ENCODE measurements at places on chromosomes 13 and 19.

DNA sequence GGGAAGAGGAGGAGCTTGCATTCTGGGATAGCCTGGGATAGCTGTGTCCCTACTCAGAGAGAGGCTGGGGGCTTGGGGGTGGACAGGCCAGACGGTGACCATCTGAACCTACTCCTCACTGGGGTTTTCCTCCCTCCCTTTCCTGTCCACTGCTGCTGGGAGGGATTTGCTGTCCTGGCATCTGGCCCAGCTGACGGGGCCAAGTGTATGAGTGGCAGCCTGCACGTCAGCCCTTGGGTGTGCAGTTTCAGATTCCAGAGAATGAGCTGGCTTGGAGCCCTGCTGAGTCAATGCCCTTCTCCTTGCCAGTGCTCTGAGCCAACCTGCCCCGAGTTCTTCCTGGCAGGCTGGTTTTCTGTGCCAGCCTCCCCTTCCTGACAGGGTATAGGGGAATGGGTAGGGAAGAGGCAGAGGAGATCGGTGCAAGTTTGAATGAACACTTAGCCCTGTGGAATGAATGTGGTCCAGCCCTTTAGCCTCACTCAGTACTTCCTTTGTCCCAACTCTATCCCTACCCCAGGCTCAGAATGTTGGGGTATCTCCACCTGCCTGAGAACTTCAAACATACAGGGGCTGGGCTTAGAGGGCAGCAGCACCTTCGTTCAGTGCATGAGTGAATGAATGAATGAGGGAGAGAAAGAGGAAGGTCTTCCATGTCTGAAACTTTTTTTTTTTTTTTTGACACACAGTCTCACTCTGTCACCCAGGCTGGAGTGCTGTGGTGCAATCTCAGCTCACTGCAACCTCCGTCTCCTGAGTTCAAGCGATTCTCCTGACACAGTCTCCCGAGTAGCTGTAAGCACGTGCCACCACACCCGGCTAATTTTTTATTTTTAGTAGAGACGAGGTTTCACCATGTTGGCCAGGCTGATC is 1.8 kb upstream of the ANGPTL4 start:
- DNase-seq = no peak

DNA sequence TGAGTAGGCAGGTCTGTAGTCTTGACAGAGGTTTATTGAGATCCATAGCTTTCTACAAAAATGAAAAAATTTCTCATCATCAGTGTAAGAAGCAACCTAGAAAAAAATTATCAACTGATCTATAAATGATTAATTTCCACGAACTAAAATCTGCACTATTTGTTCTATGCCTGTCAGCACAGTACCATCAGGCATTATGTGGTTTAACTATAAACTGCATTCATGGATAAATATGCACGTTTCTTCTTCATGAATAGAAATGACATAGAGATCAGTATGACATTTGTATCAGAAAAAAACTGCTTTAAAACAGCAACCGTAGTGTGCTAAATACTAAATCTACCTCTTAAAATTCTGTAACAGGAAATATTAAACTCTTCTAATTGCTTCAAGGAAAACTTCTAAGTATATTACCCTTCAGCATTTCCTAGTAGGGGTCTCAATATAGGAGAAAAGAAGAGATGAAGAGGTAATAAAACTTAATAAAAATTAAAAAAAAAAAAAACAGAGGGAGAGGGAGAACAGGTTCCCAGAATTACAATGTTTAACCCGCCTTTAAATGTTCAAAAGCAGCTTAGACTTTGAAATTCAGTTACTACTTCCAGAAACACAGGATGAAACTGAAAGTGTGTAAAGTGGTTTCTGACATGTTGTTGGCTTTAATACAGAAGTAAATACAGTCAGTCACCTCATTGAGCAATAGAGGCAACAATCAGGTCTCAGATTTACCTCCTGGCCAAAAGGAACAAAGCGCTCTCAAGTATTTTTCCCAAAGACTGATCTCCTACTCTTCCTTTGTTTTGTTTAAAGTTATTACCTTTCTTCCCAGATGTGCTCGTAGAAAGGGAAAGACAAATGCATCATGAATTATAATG is 144.4 kb downstream of the DIAPH3 start:
- DNase-seq = no peak

GRCh38 chr19:14517446-14517839 is 754 bp downstream of the DNAJB1 start:
- no peak for DNase-seq

- DNase-seq = no peak
Measured at GRCh38 chr19:18475762-18476331, 37.9 kb upstream of the ISYNA1 start.

GRCh38 chr13:67489016-67489415 is 258.9 kb upstream of the PCDH9 start:
- DNase-seq = no peak

GRCh38 chr13:26989957-26990713 is 181.5 kb downstream of the USP12 start:
- DNase-seq = no peak

DNA sequence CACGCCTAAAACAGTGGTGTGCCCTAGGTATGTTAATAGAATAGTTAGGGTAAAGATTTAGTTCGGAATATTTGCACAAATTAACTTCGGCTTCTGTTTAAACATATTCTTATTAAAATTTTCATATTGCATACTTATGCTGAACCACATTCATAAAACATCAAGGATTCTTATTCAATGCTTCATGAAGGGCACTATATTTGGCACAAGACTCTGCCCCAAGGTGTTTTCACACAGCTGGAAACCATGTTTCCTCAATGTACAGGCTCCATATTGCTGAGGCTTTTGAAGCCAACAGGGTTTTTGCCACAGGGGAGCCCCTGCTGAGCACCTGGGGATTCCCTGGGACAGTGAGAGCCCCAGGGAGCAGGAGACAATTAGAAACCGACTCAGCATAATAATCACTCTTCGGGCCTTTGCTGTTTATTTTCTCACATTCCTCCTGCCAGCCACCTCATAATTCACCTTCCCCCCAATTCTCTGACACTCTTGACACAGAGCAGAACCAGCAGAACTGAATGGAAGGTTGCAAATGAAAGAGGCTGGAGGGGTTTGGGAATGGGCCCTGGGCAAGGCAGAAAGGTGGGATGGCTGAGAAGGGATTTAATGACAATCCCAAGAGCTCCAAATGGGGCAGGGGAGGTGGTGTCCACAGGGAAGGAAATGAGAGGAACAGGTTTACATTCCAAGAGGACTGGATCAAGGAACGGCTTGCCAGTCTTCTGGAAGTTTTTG is 72.3 kb upstream of the POMP start:
- no peak for DNase-seq

DNA sequence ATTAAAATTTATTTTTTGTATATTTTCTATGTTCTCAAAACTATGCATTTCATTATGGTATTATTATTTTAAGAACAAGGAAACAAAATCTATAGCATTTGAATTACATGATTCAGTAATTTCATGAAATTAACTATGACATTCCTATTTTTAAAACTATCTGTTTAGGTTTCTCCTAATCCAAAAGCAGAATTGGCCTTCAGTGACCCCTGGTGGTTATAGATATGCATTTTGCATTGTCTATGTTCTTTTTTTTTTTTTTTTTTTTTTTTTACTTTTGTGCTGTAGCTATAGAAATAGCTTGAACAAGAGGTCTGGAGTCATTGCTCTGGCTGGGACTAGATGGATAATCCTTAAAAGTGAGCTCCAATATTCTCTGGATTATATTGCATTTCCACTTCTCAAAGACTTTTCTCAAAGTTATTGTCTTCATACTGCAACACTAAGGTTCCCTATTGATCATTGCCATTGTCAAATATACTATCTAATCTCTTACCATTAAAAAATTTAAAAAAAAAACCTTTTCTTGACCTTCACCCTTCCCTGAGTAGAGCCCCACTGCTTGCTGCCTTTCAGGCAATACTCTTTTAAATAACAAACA is 15.9 kb upstream of the DNAJC3 start:
- no peak for DNase-seq

GRCh38 chr19:474126-475078 is 13.6 kb upstream of the SHC2 start:
- no peak for DNase-seq

DNA sequence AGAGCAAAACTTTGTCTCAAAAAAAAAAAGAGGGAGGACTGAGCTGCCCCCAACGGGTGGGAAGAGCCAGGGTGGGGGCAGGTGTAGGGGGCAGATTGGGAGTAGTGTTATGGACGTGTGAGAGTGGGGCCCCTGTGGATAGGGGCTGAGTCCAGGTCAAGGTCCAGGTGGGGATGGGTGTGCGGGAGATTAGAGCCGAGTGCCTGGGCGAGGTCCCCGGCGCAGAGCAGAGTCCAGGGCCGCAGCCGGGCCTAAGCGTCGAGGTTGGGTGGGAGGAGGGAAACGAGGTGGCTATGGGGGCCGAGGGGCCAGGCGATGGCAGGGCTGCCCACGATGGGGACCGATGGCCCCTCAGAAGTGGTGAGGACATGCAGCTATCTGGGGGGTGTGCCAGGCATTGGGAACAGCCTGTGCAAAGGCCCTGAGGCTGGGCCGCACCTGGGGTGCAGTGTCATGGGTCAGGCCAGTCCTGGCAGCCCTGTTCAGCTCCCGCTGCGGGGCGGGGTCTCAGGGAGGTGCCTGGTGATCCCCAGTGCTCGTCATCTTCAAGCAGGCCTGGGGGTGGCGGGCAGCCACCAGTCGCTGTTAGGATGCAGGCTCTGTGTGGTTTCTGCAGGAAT is 12.3 kb upstream of the MISP start:
- DNase-seq = no peak

- DNase-seq = no peak
Measured at GRCh38 chr13:101989798-101990350, 412.0 kb downstream of the FGF14 start.

- no peak for DNase-seq
Measured at GRCh38 chr19:31961667-31962066, 383.7 kb upstream of the ZNF507 start.

- DNase-seq = peak; percentile 27
Measured at GRCh38 chr19:8304841-8305621, 3.1 kb downstream of the CD320 start.

GRCh38 chr13:24085662-24086061 is 74.9 kb upstream of the SPATA13 start:
- DNase-seq = no peak

- no peak for DNase-seq
Measured at GRCh38 chr19:33559996-33560395, 38.4 kb upstream of the PEPD start.

DNA sequence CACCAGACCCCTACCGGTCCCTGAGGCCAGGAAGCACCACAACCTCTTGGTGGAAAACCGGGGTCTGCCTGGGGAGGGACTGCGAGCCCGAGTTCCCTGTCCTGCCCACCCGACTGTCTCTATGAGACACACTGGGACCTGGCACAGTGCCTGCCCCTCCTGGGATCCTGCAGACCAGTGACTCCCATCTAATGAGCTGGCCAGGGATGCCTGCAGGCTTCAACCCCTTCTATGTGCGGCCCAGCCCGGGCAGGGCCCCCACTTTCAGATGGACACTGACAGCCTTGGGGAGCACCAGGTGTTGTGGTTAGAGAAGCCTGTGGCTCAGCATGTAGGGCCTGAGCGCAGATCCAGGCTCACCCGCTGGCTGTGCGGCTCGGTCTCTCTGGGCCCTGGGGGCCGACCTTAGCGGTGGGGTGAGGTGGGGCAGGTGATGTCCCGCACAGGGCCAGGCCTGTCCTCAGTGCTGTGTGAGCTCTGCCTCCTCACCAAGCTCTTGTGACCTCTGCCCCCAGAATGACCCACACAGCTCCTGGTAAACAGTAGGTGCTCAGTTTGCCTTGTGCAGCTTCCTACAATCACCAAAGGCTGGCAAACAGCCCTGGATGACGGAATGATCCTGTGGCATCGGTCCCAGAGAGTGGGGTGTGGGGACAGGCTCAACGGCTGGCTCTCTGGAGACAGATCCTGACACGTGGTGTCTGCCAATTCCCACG is 17.9 kb upstream of the CACTIN start:
- no peak for DNase-seq

- no peak for DNase-seq
Measured at GRCh38 chr13:33751151-33751550, 66.8 kb upstream of the RFC3 start.

- DNase-seq = no peak
Measured at GRCh38 chr19:46069806-46070341, 29.1 kb upstream of the IGFL4 start.

- no peak for DNase-seq
Measured at GRCh38 chr19:46180701-46181387, 32.8 kb downstream of the IGFL2 start.

DNA sequence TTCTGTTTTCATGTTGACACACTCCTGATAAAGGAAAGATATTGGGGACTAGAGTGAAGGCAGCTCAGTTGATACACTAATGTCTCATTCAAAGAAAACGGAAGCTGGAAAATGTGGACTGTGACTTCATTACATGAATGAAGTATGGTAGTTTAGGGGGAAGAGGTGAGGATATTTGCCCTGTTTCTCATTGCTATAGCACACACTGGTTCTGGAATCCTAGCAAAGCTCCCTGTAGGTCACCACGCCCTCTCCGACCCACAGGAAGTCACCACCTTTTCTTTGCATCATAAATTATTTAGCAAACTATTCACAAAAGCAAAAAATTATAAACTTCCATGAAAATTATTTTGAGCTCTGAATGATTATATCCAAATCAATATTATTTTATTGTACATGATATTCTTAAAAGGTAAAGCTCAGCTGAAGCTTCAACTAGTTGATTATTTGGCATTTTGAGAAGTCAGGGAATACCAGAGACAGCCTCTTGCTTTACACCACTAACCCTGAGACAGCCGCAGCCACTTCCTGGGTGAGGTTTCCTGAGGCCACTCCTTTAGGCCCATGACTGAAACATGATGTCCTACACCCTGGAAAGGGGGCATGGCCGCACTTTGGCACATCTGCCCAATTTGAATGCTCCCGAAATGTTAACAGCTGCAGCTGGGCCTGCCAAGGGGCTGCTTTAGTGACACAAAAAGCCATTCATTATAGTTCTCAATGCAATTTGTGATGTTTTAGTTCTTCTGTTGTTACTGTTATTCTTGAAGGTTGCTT is 50.0 kb upstream of the WDFY2 start:
- DNase-seq = no peak

DNA sequence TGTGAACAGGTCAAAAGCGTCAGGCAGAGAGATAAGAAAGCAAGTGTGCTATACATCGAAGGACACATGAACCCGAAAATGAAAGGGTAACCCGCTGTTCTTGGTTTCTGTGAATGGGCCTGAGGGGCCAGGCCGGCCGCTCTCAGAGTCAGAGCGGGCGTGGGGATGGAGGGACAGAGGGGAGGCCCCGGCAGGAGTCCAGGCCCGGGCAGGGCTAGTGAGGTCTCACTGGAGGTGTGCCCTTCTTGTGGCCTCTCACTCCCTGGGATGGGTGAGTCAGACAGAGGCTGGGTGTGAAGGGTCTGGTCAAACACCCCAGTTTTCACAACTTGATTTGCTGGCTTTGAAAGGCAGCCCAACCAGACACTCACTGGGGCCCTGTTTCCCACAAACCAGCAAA is 17.4 kb upstream of the NDUFS7 start:
- no peak for DNase-seq

- no peak for DNase-seq
Measured at GRCh38 chr13:28531077-28531844, 36.3 kb upstream of the FLT1 start.

- no peak for DNase-seq
Measured at GRCh38 chr13:24224232-24224680, 63.7 kb downstream of the SPATA13 start.

- no peak for DNase-seq
Measured at GRCh38 chr13:25180775-25181537, 8.9 kb upstream of the AMER2 start.

GRCh38 chr13:32988608-32989289 is 27.5 kb upstream of the KL start:
- DNase-seq = no peak

Measured in NCI-H1048 (cell line).